ENCODE measurements at places on chromosomes 7 and 10.

DNA sequence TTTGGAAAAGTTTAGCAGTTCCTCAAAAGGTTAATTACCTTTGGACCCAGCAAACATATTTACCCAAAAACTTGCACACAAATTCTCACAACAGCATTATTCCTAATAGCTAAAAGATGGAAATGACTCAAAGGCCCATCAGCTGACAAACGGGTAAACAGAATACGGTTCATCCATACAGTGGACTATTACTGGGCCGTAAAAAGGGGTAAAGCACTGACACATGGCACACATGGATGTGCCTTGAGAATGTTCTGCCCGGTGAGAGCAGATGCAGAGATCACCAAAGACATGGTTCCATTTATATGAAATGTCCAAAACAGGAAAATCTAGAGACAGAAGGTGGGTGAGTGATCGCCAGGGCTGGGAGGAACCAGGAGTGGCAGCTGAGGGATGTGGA is 95.2 kb upstream of the DNAJB6 start:
- DNase-seq: no peak

- no peak for DNase-seq
Observed at GRCh38 chr10:93032105-93032808, 28.3 kb upstream of the CYP26C1 start.

DNA sequence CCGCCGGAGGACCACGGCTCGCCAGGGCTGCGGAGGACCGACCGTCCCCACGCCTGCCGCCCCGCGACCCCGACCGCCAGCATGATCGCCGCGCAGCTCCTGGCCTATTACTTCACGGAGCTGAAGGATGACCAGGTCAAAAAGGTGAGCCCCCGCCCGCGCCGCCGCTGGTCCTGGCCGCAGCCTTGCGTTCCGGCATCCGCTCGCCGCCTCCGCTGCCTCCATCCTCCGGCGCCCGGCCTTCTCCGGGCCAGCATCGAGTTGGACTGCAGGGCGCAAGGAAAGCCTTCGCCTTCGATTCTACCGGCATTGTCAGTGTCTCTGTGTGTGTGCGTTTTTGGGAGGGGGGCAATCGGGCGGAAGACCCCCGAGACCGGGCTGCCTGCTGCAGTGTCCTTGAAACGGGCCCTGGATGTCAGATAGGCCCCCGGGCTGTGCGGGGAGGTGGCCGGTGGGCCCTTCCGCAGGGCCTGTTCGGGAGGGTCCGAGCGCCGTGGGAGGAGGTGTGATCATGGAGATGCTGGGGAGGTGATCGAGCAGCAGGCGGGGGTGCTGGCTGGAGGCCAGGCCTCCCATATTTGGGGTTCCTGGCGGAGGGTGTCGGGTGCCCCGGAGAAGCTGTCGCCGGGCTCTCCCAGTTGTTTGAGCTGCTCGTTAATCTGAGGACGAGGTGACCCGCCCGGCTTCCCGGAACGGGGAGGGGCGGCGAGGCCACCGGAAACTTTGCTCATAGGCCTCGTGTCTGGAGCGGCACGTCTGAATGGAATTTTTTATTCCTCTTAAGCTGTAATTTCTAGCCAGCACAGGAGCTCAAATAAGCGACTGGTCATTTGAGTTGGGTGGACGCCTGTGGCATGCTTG is 40.8 kb downstream of the HK1 start:
- no peak for DNase-seq

DNA sequence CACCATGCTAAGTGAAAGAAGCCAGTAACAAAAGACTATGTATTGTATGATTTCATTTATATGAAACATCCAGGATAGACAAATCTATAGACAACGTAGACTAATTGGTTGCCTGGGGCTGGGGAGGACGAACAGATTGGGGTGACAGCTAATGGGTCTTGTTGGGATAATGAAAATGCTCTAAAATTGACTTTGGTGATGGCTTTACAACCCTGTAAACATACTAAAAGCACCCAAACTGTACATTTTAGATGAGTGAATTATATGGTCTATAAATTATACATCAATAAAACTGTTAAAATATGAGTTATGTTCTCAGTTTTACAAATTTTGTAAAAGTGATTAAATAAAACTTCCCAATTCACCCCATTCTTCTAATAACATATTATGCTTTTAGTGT is 261.5 kb downstream of the ELMO1 start:
- no peak for DNase-seq

GRCh38 chr7:23967949-23968599 is 258.1 kb downstream of the STK31 start:
- DNase-seq: no peak

- DNase-seq: no peak
Observed at GRCh38 chr7:26662646-26663045, 201.7 kb downstream of the SKAP2 start.

GRCh38 chr10:117610321-117610720 is 67.8 kb downstream of the EMX2 start:
- DNase-seq: no peak

- no peak for DNase-seq
Observed at GRCh38 chr7:103811290-103811689, 178.2 kb downstream of the RELN start.

DNA sequence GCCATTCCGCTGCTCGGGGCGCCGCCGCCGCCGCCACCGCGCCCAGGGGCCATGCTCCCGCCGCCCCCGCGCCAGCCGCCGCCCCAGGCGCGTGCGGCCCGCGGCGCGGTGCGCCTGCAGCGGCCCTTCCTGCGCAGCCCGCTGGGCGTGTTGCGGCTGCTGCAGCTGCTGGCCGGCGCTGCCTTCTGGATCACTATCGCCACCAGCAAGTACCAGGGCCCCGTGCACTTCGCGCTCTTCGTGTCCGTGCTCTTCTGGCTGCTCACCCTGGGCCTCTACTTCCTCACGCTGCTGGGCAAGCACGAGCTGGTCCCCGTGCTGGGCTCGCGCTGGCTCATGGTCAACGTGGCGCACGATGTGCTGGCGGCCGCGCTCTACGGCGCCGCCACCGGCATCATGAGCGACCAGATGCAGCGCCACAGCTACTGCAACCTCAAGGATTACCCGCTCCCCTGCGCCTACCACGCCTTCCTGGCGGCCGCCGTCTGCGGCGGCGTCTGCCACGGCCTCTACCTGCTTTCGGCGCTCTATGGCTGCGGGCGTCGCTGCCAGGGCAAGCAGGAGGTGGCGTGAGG is 383 bp downstream of the MARVELD1 start:
- no peak for DNase-seq

DNA sequence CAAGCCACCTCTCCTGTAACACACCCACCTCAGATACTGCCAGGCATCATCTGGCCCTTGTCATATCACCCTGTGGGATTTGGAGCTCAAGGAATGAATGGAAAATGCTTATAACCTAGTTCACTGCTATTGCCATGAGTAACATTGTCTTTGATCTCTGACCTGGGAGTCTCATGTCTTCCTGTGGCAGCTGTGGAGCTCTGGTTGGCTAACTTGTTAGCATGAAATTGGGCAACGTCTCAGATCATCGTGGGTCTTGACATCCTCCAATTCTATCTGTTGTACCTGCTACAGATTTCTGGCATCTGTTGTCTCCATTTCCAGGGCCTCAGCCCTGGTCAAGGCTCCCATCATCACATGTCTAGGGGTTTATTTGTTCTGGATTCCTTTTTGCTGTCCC is 2.2 kb upstream of the TMEM270 start:
- no peak for DNase-seq

- no peak for DNase-seq
Observed at GRCh38 chr7:81624650-81625631, 144.9 kb downstream of the HGF start.

DNA sequence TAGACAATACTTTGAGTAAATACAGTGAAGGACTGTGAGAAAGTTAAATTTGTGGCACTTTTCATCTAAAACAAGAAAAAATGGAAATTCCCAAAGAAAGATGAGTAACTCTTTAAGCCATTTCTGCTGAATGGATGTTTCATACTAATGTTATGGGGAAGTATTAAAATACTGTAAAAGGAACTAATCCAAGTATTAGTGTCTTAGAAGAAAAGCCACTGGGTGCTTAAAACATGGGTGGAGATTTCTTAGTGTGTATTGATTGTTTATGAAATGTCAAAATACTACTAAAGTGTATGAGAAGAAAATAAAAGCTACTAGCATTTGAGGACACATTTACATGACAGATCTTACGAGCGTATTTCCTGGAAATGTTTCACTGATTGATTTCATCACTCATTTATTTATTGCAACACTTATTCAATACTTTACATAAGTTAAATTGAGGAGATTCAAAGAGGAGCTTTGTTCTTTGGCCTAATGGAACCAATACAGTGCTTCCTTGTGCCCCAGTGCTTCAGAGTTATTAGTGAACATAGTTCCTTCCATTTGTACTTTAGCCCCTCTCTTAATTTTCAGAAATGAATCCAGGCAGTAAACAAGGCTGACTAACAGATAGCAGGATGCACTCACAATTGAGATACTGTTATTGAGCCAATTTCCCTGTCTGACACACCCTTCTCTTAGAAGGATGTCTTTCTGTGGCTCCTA is 155.5 kb upstream of the AHR start:
- DNase-seq: peak; percentile 83

DNA sequence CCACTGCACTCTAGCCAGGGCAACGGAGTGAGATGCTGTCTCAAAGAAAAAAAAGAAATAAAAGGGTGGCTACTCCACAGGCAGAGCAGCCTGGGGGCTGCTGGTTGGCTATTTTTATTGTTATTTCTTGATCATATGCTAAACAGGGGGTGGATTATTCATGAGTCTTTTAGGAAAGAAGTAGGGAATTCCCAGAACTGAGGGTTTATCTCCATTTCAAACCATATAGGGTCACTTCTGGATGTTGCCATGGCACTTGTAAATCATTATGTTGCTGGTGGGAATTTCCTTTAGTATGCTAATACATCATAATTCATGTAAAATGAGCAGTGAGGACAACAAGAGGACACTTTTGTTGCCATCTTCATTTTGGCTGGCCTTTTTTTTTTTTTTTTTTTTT is 52.1 kb upstream of the GHITM start:
- no peak for DNase-seq
